ENCODE measurements at places on chromosomes 7 and 10.

- no peak for DNase-seq
Observed at GRCh38 chr7:36260481-36260880, 107.4 kb downstream of the EEPD1 start.

DNA sequence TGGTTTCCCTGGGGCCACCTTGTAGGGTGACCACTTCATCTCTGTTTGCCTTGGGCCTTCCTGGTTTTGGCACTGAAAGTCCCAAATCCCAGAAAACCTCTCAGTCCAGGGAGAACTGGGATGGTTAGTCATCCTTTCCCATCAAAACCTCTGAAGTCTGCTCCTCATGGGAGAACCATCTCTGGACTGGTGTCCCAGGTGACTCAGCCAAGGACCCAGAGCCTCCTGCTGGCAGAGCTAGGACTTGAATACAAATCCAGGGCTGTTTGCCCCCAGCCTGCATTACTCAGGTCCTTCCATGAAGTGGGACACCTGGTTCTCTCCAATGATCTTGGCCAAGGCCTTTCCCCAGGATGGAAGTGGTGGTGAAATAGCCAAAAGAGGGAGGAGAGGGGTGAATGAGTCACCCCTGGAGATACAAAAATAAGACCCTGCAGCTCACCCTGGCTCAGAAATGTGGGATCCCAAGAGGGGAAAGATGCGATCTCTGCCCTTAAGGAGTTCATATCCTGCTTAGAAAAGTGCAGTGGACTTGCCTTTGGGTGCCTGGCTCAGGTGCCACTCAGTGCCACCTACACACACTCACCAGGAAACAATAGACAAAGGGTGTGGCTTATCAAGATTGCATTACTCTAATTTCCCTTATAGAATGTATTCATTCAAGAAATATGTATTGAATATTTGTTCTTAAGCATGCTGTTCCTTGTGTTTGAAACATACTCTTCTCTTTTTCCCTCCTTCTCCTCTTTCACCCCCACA is 22.0 kb downstream of the ADRA2A start:
- DNase-seq, result no peak

- no peak for DNase-seq
Observed at GRCh38 chr10:128472196-128472595, 346.0 kb upstream of the MKI67 start.

DNA sequence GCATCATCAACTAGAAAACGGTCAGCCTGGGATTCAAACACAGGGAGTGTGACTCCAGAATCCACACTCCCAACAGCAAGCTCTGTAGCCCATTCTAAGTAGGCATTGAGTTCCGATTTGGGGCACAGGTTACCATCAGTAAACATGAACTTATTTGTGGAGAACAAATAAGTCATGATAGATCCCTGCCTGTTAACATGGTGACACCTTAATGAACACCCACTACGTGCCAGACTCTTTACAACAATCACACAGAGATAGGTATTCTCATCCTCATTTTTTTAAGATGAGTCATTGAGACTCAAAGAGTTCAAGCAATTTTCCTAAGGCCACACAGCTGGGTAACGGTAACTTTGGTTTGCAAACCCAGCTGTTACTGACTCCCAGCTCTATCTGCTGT is 91.5 kb downstream of the LYZL2 start:
- no peak for DNase-seq

- no peak for DNase-seq
Observed at GRCh38 chr10:101562231-101562630, 25.8 kb downstream of the POLL start.

DNA sequence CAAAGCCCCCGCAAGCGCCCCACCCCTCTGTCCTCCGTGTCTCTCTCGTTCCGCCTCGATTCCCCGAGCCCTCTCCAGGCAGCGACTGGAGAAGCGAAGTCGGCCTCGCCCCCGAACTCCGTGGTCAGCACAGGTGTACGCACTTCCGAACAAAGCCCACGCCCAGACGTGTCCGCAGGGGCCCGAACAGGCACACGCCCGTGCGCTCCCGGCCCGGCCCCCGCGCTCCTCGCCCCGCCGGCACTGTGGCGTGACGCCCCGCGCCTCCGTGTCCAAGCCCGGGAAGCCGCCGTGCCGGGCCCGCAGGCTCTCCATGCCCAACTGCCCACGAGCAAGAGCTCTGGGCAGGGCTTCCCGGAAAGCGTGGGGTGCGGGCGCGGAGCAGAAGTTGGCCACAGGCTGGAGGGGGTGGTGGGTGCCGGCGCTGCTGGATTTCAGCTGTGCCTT is 662 bp downstream of the NRCAM start:
- DNase-seq, result no peak
